Activated naive CD8-positive, alpha-beta T cell treated with anti-CD3 and anti-CD28 coated beads for 36 hours (primary cell): ENCODE measurements at places on chromosomes 7 and 10. TPM values are rescaled to one million over a fixed set of nuclear protein-coding genes. Genes with fewer than 3 reads are reported as not detected.
A peak's percentile ranks its signal among the peaks of the same experiment; 100 is the strongest.

ECHS1 gene
- total RNA-seq, result 58.1 TPM

CFAP46 gene
- 1.5 TPM for total RNA-seq

SEMA4G gene
- total RNA-seq, result 0.89 TPM

TRIM73 gene
- 1.5 TPM for total RNA-seq

MSMB gene
- not detected for total RNA-seq

PGAM2 gene
- total RNA-seq, result 0.43 TPM

IQUB gene
- not detected for total RNA-seq

LLCFC1 gene
- not detected for total RNA-seq

PAPOLB gene
- total RNA-seq, result not detected

BTRC gene
- total RNA-seq, result 14.0 TPM

PLA2G12B gene
- not detected for total RNA-seq

DNA sequence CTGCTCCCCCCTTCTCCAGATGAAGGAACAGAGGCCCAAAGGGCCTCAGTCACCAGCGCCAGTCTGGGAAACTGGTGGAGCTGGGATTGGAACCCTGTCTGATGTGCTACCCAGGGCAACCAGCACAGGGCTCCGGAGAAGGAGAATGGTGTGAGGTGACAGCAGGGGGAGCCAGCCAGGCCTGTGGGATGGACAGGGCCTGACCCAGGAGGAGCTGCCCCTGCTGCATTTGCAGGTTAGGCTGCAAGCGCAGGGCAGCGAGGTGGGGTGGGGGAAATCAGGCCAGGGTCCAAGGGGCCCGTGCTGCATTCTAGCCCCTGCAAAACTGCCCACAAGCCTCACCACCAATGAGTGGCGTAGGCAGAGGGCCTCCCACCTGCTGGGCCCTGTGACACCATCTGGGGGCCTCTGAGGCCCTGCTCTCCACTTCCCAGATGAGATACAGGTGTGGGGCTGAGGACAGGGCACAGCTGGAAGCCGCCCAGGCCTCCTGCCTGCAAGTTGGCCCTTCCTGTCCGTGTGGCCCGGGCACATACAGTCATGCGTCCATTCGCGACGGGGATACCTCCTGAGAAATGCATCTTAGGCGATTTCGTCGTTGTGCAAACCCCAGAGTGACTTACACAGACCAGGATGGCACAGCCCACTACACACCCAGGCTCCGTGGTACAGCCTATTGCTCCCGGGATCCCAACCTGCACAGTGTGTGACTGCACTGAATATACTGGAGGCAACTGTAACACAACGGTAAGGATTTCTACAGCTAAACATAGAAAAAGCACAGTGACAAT, 45.3 kb downstream of the RASGEF1A start:
- no peaks in the 10 kb centered on the region for H3K27me3 ChIP-seq
- H3K4me1 ChIP-seq, result peaks cover 7% of the 10 kb centered on the region
- no peak overlapping the region for H3K27ac ChIP-seq
- DNase-seq, result no peak

DNA sequence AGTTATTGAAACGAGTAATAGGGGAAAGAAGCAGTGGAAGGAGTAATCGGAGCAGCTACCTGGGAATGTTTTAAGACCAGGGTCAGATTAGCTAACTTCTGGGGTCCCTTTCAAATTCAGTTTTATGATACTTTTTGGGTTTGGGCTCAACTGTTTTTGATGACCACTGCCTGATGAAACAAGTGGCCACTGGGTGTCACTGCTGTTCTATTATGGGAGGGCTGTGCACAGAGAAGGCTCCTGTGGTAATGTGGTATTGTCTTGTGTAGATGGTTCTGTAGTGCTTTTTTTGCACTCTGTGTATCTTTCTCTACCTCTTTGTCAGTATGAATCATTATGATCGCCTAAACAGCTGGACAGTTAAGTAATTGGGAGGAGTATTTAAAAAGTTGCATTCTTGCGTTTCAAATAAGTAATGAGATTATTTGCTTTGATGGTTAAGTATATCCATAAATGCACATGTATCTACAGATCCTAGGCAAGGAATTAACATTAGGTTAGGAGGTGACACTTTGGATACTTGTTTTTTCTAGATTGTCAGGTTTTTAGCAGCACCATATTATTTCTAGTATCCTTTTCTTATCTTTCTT, 128.4 kb downstream of the ABCA13 start:
- peak; percentile 33 for DNase-seq
- no peaks in the 10 kb centered on the region for H3K27me3 ChIP-seq
- no peak overlapping the region for H3K27ac ChIP-seq
- H3K4me1 ChIP-seq, result peaks cover 4% of the 10 kb centered on the region
- H3K4me3 ChIP-seq, result no peak overlapping the region
- no peaks in the 10 kb centered on the region for H3K36me3 ChIP-seq

DNA sequence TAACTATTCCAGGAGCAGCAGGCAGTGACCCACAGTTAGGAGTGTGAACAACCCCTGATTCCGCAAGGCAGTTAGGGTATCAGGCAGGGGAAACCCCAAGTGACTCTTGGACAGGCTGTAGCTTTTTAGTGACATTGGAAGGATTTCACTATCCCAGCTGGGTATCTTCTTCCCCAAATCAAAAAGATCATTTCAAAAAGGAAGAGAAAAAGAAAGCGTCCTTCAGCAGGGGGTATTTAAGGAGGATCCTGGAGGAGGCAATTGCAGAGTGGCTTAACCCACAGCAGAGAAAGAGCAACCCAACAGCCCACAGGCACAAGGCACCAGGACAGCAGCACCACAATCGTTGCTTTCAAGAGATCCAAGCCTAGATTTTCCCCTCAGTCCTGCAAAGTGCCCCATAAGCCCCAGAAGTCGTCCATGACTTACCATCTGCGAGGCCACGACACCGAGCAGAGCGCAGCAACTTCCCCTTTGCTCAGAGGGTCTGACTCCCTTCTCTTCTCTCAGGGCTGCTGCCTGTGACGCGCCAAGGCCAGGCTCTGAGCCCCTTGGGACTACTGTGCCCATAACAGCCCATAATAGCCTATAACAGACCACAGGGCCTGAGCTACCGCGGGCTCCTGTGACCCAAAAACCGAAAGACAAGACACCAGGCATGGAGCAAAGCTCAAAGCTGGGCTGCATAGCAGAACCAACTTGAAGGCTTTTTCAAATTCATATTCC, 19.8 kb downstream of the PIK3AP1 start:
- peak overlapping the region; percentile 19 for H3K4me3 ChIP-seq
- H3K27ac ChIP-seq, result no peak overlapping the region
- no peaks in the 10 kb centered on the region for H3K27me3 ChIP-seq
- DNase-seq, result no peak
- peaks cover 10% of the 10 kb centered on the region for H3K4me1 ChIP-seq

- peak overlapping the region; percentile 99 for H3K27ac ChIP-seq
- peaks cover 36% of the 10 kb centered on the region for H3K36me3 ChIP-seq
- peaks cover 91% of the 10 kb centered on the region for H3K4me1 ChIP-seq
- H3K27me3 ChIP-seq, result no peaks in the 10 kb centered on the region
- peak overlapping the region; percentile 15 for H3K4me3 ChIP-seq
- no peak for DNase-seq
Observed at GRCh38 chr10:22659866-22660265, 54.5 kb downstream of the PIP4K2A start.

DNA sequence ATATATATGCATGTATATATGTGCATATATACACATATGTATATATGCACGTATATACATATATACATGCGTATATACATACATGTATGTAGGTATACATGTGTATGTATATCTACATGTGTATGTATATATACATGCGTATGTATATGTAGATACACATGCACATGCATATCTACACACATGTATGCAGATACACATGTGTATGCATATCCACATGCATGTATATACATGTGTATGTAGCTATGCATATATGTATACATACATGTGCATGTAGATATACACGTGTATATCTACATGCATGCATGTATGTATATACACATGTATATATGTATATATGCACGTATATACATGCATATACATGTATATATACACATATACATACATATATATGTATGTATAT, 95.8 kb upstream of the STEAP4 start:
- peaks cover 4% of the 10 kb centered on the region for H3K27me3 ChIP-seq
- H3K4me1 ChIP-seq, result peaks cover 2% of the 10 kb centered on the region
- H3K36me3 ChIP-seq, result no peaks in the 10 kb centered on the region
- H3K4me3 ChIP-seq, result no peak overlapping the region
- DNase-seq, result no peak
- H3K27ac ChIP-seq, result no peak overlapping the region

- no peak overlapping the region for H3K4me3 ChIP-seq
- H3K27ac ChIP-seq, result no peak overlapping the region
Observed at GRCh38 chr7:19920166-19920565, 146.7 kb upstream of the TMEM196 start.

DNA sequence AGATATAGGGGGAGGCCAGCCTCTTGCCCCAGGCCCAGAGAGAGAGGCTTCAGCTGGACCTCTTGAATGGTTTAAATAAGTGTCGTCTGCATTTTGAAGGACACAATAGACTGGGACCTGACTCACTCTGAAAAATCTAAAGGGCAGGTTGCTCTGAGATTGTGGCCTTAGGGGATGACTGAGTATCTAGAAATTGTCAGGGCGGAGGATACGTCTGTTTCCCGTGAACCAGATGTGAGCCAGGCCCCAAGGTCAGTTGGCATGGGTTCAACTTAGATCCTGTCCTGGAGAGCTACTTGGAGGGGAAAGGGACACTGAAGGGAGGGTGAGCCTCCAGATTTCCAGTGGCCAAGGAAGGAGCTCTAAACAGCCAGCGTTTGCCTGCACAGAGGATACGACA, 110.2 kb downstream of the CHN2 start:
- H3K4me3 ChIP-seq, result no peak overlapping the region
- H3K4me1 ChIP-seq, result no peaks in the 10 kb centered on the region
- no peak for DNase-seq
- H3K36me3 ChIP-seq, result no peaks in the 10 kb centered on the region
- peaks cover 4% of the 10 kb centered on the region for H3K27me3 ChIP-seq

DNA sequence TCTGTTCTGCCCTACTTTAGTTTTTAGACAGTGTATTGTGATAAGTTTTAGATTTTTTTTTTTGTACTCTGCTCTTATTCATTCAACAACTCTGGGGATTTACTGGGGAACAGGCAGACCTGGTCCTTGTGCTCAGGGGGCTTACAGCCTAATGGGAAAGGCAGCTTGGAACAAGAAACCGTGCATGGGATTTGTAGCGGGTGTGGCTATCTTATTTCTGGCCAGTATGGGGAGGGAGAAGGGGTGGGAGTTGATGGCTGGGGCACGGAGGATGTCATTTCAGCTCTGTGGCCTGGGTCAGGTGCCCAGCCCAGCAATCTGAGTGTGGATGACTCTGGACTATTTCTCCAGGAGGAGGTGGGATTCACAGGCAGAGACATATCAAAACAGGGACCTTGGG, 47.0 kb downstream of the GRK5 start:
- peaks cover 1% of the 10 kb centered on the region for H3K36me3 ChIP-seq
- DNase-seq, result no peak
- peaks cover 25% of the 10 kb centered on the region for H3K4me1 ChIP-seq
- H3K27me3 ChIP-seq, result no peaks in the 10 kb centered on the region

- H3K27ac ChIP-seq, result no peak overlapping the region
- H3K4me3 ChIP-seq, result no peak overlapping the region
- H3K27me3 ChIP-seq, result no peaks in the 10 kb centered on the region
- DNase-seq, result no peak
- no peaks in the 10 kb centered on the region for H3K4me1 ChIP-seq
Observed at GRCh38 chr10:47403446-47404318, 19.6 kb upstream of the ZNF488 start.

DNA sequence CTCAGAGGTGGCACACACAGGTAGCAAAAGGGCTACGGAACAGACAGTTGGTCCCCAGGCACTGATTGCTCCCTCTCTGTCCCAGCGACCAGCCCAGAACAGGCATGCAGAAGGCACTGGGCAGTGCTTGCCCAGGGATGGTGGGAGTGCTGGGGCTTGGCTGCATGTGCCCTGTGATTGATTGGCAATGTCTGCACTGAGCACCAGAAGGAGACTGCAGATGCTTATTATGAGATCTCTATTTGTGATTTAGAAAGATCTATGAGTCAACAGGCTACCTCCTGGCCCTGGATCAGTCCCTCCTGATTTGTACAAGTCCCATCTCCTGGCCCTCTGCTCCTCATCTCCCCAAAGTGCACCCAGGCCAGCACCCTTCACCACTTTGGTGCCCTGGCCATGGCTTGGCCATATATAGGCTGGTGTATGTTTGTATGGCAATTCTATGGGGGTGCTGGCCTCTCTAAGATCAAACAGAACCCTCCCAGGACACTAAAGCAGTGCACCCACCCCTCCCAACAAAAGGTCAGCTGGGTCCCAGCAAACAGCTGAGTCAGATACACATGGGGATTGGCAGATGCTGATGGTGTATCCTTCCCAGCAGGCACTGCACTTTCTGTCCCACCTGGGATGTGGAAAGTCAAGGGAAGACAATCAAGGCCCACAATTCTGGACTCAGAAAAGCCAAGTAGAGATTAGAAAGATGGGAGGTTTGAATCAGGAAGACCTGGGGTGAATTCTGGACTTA, 30.9 kb downstream of the CAMK2B start:
- no peak overlapping the region for H3K27ac ChIP-seq
- H3K36me3 ChIP-seq, result no peaks in the 10 kb centered on the region
- peaks cover 28% of the 10 kb centered on the region for H3K27me3 ChIP-seq
- H3K4me3 ChIP-seq, result no peak overlapping the region
- H3K4me1 ChIP-seq, result no peaks in the 10 kb centered on the region

DNA sequence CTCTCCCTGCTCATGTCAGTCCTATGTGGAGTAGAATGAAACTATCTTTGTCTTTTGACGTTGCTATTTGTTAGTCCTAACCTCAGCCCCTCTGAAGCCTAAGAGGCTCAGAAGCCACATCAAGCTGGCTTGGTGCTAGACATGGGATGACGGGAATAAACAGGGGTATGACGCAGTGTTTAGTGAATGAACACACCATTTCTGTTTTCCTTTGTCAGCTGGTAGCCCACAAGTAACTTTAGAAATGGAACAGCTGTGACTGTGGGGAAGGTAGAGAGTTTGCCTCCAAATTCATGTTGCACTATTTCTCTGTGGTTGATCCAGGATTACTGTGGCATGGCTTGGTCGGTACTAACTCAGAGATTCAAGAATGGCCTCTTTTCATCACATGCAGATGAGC, 31.3 kb downstream of the COX15 start:
- H3K4me3 ChIP-seq, result no peak overlapping the region
- DNase-seq, result no peak
- H3K36me3 ChIP-seq, result peaks cover 3% of the 10 kb centered on the region
- H3K27me3 ChIP-seq, result no peaks in the 10 kb centered on the region
- no peak overlapping the region for H3K27ac ChIP-seq
- no peaks in the 10 kb centered on the region for H3K4me1 ChIP-seq

DNA sequence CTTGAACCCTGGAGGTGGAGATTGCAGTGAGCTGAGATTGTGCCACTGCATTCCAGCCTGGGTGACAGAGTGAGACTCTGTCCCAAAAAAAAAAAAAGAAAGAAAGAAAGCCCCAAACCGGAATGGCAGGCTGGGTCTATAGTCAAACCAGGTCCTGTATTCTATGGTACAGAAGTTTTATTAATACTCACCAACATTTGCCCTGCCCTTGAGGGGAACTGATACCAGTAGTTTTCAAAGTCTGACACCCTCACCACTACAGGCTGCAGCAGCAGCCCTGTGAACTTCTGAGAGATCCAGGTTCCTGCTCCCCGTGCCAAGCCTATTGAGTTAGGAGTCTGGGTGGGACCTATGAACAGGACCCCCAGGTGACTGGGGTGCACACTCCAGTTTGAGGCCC, 80.6 kb downstream of the RGS10 start:
- H3K36me3 ChIP-seq, result peaks cover 2% of the 10 kb centered on the region
- no peak overlapping the region for H3K4me3 ChIP-seq
- no peaks in the 10 kb centered on the region for H3K27me3 ChIP-seq
- DNase-seq, result no peak
- H3K27ac ChIP-seq, result no peak overlapping the region

- H3K27ac ChIP-seq, result no peak overlapping the region
- no peak for DNase-seq
- H3K4me3 ChIP-seq, result no peak overlapping the region
- no peaks in the 10 kb centered on the region for H3K36me3 ChIP-seq
- no peaks in the 10 kb centered on the region for H3K4me1 ChIP-seq
Observed at GRCh38 chr10:71081912-71082311, 130.5 kb upstream of the UNC5B start.
